ENCODE measurements at places on chromosomes 7 and 10.
A peak's percentile ranks its signal among the peaks of the same experiment; 100 is the strongest.

- no peak for DNase-seq
Measured at GRCh38 chr7:46844486-46844885, 737.4 kb downstream of the TNS3 start.

- no peak for DNase-seq
Measured at GRCh38 chr10:4191894-4192293, 406.9 kb upstream of the KLF6 start.

- no peak for DNase-seq
Measured at GRCh38 chr10:18984531-18984930, 64.1 kb upstream of the MALRD1 start.

DNA sequence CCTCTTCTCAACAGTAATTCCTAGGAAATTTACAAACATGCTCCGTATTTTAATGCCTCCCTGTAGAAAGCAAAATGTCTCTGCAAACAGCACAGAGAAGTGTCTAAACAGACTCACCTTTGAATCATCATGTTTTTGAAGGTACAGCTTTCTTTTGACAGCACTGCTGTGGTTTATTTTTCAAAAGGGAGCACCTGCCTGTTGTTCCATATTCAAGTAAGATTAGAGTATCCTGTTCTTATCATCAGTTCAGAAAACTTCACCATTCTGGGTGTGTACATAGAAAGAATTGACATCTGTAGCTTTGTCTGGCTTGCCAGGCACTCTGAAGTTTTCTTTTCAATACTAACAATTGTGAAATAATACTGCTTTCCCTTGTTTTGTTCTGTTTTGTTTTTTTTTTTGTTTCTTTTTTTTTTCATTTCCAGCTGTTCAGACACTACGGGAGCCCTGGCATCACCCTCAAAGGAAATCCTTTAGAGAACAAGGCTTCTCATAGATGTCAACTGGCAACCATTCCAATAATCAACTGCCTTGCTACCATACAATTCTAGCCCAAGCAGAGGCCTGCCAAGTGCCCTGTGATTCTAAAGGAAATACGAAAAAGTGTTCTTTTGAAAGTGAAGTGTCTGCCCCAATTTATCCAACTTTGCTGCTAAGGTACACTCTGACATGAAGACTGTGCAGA is 275.9 kb downstream of the PRPF18 start:
- no peak for DNase-seq

DNA sequence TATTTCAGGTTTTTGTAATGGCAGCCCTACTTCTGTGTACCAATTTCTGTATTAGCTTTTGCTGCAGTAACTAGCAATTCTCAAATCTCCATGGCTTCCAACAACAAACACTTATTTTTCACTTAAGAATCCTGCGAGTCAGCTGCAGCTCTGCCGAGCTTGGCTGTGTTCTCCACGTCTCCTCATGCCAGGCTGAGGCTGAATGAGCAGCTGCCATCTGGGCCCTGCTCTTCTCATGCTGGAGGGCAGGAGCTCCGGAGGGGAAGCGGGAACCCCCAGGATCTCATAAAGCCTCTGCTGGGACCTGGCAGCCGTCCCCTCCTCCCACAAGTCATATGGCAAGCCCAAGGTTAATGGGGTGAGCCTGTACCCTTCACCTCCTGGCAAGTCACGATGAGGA is 591.1 kb downstream of the SDK1 start:
- DNase-seq = no peak

- DNase-seq = peak; percentile 21
Measured at GRCh38 chr7:33062023-33062781, at the start of gene NT5C3A. Gene NT5C3A, minus strand, starts transcription at chr7:33062776. Its CDS starts 71 bp downstream, at chr7:33062705.

- peak; percentile 56 for DNase-seq
Measured at GRCh38 chr10:98028168-98028770, 2.2 kb downstream of the CRTAC1 start.

DNA sequence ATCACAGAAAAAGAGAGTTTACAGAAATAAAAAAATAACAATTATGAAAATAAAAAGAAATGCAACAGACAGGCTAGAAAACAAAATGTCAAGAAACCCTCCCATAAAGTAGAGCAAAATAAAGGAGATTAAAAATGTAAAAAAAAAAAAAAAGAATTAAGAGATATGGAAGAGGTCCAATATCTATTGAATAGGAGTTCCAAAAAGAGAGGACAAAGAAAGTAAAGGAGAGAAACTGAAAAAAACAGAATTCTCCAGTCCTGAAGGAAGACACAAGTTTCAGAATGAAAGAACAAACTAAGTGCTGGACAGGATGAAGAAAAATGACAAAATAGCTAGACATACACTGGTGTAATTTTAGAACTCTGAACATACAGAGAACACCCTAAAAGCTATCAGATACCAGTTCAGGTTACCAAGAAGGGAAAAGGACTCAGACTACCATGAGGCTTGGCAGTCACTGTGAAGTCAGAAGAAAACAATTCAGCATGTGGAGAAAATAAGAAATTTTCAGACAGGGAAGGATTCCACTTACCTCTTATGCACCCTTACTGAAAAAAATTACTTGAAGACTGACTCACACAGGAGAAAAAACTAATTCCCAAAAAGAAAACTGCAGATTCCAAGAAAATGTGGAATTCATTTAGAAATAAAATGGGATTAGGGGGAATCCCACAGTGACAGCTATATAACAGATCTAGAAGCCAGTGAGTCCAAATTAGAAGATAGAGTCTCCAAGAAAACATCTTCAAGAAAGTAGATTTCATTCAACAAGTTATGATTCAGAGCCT is 40.4 kb upstream of the ABLIM1 start:
- DNase-seq = no peak

GRCh38 chr7:73397521-73398281 is 35.9 kb upstream of the FZD9 start:
- DNase-seq = no peak

GRCh38 chr10:120098232-120098930 is 205.9 kb downstream of the SEC23IP start:
- DNase-seq = no peak

GRCh38 chr10:106576534-106576933 is 588.0 kb downstream of the SORCS1 start:
- no peak for DNase-seq

DNA sequence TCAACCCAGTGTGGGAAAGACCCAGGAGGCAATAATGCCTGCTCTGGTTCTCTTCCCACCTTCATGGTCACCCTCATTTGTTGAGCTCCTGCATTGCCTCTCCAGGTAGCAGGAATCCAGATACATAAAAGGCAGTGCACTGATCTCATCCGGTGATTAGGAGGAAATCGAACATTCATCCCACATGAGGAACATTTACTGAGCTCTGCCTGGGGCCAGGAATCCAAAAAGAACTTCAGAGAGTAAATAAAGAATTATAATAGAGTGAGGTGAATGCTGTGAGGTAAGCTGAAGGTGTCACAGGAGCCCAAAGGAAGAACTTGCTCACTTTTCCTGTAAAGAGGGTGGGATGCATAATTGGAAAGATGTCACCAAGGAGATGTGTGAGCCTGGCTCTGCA is 121.2 kb downstream of the RALA start:
- no peak for DNase-seq

DNA sequence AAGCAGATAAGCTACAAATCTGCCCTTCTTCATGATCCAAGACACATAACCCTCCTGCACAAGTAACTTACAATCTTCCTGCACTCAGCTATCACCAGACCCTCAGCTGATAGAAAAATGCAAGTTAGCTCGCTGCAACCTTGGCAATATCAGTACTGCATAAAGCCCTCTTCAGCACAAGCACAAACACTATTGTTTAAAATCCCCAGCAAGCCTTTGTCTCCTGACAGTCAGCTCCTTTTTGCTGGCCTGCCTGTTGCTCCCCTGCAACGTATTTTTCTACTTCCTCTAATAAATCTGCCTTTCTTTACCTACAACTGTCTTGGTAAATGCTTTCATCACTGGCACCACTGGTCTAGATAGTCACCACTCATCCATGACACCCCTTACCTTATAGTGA is 59.8 kb downstream of the BAMBI start:
- DNase-seq = no peak

GRCh38 chr10:77716458-77717317 is 79.1 kb upstream of the KCNMA1 start:
- no peak for DNase-seq

GRCh38 chr10:52440612-52441285 is 126.7 kb downstream of the DKK1 start:
- no peak for DNase-seq

- DNase-seq = no peak
Measured at GRCh38 chr7:138903186-138903820, 77.9 kb downstream of the KIAA1549 start.

DNA sequence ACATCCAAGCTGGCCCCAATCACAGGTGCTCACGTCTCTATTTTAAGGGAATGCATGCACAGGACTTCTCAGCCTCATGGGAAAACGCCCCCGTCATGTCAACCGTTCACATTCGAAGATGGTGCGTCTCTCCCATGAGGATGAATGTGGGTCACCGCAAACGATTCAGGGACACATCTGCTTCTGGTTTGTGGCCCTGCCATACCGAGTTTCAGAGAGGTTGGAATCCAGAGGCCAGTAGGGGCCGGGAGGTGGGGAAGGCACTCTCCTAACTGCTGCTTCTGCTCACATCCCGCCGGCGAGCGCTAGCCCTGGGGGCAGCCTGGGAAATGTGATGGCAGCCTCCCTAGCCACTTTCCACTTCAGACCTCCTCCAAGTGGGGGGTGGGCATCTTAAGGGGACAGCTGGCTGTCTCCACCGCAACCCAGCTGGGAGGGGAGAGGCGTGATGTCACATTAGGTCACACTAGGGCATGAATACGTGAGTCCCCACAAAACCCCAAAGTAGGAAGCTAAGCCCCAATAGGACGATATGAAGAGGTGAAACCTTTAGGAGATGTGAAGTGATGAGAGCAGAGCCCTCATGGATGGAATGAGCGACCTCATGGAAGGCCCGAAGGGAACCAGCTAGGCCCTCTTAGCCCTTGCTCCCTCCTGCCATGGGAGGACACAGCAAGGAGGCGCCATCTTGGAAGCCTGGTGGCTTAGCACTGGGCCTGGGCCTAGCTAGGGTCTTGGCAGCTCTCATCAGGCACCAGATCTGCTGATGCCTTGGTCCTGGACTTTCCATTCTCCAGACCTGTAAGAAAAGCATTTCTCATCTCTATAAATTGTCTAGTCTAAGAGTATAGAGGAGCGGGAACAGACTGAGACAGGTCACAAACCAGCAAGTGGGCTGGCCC is 107.8 kb downstream of the TCERG1L start:
- DNase-seq = no peak

DNA sequence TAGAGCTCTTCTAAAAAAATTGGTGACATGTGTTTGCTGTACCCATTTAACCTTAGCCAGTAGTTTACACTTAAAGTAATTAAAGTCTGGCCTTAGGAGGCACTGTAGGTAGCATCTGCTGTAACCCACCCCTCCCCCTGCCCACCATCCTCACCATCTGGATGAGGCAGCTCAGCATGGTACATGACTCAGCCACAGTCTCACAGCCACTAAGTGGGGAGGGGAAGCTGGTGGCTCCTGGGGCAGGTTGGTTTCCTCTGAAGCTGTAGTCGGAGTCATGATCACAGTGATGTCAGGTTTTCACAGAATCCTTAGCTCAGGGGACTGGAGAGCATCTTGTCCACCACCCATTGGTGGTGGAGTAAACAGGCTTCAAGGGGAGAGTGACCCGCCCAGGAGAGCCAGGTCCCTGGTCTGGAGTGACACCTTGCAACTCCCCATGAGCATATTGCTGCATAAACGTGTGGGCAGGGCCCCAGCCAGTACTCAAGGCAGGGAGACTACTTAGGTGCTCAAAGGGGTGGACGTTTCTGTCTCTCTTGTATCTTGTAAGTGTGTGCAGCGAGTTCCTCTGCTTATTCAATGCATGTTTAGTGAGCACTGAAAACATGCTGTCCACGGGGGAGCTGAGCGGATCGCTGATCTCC is 125.9 kb downstream of the GRK5 start:
- no peak for DNase-seq

GRCh38 chr7:106813705-106814305 is 51.3 kb upstream of the PIK3CG start:
- DNase-seq = no peak

- no peak for DNase-seq
Measured at GRCh38 chr7:78279032-78279431, 480.5 kb downstream of the PHTF2 start.

DNA sequence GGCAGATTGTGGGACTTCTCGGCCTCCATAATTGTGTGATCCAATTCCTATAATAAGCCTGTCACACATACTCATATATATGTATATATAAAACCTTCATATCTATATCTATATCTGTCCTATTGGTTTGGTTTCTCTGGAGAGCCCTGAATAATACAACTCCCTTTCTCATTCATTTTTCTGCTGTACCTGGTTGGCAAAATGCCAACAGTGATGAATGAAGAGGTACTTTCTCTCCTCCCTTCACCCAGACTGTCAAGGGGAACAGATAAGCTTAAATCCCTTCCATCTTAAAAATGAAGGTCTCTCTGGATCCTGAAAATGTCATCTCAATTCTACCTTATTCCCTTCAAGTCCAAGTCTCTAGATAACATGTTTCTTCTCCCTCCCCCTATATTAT is 60.3 kb upstream of the FOXP2 start:
- DNase-seq = no peak

GRCh38 chr7:94344826-94345225 is 49.9 kb upstream of the COL1A2 start:
- DNase-seq = no peak

DNA sequence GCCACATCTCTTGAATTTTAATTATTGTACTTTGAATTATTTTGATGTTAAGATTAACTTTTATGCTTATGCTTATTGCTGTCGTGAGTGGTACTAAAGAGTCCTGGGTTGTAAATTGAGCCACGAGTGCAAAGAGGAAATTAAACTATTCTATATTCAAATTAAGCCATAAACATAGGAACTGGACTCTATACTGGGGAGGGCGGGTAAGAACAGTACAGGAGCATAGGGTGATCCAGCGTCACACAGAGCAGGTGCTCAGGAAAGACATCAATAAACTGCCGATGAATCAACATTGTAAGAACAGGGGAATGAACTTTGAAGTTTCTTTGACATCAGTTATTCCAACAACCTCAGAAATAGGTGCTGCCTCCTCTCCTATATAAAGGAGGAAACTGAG is 219.6 kb downstream of the CACNB2 start:
- DNase-seq = no peak

GRCh38 chr10:7405637-7406036 is 5.2 kb downstream of the SFMBT2 start:
- no peak for DNase-seq

DNA sequence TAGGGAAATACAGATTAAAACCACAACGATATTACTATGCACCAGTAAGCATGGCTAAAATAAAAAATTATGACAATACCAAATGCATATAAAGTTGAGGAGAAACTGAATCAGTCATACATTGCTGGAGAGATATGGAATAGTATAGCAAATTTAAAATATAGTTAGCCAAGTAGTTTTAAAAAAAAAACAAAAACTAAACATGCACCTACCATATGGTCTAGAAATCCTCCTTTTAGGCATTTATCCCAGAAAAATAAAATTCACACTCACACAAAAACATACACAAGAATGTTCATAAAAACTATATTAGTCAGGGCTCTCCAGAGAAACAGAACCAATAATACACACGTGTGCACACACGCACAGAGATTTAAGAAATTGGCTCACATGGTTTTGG is 175.8 kb downstream of the IPMK start:
- DNase-seq = no peak

All from KG1 (cell line).